HCEC 1CT (cell line): ENCODE measurements at places on chromosomes 5 and 9.

- no peak for DNase-seq
Measured at GRCh38 chr5:28751396-28751795, 1713.0 kb upstream of the CDH9 start.

DNA sequence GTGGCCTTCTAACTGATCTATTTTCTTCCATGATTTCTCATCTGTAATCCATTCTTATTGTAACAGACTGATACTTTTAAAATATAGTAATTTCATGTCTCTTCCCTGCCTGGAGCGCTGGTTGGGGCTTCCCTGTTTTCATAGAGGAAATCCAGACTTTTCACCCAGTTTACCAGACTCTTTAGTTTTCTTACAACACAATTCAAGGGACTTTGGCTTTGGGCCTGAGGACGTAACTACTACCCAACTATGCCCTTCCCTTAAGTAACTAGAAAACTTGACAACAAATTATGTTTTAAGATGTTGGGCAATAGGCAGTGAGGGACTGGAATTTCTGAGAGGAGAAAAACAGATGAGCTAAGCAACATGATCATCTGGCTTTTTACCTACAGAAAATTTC is 289.6 kb downstream of the FGF10 start:
- DNase-seq: no peak

- no peak for DNase-seq
Measured at GRCh38 chr9:99051851-99052250, 53.1 kb upstream of the TGFBR1 start.

GRCh38 chr5:142428773-142429473 is 104.1 kb upstream of the SPRY4 start:
- DNase-seq: no peak

DNA sequence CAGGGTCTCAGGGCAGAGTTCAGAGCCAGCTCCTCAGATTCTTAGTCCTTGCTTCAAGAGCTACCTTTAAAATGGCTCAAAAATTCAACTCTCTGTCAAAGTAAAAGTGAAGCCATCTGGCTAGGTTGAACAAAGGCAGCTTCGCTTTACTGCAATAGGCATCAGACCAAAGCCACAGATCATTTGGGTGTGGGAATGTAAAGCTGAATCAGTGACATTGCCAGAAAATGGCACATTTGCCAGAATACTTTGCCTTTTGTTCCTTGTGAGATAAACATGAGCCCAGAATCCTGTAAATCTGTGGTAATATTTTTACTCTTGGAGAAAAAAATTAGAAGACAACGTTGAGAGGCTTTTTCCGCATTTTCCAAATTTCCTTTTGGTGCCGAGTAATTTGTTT is 210.5 kb downstream of the PALM2AKAP2 start:
- no peak for DNase-seq

DNA sequence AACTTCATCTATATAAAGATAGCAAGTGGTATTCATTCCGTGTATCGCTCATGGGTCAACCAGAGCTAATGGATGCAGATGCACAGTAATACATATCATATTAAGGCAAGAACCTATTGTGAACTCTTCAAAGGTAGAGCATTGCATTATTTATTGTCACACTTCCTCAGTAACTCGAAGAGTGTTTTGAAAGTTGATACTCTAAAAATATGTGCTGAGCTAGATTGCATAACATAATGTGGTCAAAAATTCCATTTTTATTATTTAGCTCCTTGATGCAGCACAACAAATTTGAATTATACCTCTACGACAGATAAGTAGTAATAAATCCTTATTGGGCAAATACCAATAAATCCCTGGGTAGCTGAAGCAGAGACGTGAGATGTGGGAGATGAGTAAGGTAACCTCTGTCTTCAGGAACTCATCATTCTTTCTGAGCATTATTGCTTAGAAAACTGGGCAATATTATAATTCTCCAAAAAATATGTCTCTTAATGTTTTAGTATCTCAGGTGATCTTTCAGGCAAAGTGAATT is 70.3 kb downstream of the CDH18 start:
- DNase-seq: peak; percentile 42

GRCh38 chr5:102875721-102876123 is 120.6 kb downstream of the PAM start:
- DNase-seq: no peak

DNA sequence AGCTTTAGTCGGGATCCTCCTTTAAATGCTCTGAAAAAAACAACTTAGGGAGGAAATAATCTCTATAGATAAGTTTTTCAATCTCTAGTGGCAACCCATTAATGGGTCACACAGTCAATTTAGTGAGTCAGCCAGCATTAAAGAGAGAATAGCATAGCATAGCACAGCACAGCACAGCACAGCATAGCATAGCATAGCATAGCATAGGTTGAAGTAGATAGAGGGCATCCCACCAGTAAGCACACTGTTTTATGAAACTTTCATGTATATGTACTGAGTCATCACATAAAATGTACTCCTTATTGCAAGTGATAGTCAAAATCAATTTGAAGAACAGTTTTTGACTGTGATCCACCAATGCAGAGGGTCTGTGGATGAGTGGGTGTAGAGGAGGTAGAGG is 522.9 kb downstream of the CCDC171 start:
- peak; percentile 28 for DNase-seq

DNA sequence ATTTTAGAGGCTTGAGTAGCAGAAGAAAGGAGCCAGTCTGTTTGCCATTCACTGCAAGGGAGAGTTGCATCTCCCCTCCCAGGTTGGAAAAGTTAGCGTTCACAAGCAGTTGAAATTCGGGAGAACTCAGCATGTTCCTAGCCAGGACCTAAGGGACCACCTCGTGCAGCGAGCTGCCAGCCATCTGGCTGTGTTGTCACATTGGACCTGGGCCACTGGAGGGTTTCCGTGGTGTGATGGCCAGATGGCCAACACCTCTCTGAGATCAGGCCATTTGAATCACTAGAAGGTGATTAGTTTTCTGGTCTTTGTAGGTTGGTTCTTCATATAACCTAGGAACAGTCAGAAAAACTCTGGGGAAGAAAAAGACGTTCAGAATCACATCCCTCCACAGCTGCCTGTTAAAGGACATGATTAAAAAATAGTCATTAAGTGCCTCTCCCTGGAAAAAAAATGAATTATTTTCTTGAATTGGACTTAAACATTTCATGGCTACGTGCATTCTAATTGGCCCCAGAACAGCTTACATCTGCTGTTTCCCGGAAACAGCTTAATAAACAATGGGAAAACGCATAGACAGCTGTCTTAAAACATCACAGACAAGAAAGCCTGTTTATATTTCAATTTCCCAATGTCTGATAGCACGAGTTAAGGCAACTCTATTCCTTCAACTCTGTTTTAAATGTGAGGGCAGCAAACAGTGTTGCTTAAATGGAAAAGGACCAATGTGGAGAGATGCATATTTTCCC is 303.9 kb downstream of the TENT4A start:
- no peak for DNase-seq

DNA sequence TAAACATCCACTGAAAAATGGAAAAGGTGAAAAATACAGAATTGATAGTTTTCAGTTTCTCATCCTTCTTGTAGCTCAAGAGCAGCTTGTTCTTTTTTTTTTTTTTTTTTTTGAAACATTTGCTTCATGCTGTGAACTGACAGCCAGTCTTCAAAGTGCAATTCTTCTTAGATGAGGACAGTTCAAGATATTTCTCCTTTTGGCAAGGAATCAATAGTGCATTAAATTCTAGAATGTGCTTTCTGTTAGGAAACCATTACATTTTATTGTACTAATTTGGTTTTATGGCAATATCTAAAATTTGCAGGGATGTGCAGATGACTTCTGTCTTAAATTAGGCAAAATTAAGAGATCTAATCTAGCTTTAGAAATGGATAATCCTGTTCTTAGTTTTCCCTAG is 969.3 kb upstream of the ACO1 start:
- no peak for DNase-seq
